ENCODE measurements at places on chromosomes 3 and 15.

DNA sequence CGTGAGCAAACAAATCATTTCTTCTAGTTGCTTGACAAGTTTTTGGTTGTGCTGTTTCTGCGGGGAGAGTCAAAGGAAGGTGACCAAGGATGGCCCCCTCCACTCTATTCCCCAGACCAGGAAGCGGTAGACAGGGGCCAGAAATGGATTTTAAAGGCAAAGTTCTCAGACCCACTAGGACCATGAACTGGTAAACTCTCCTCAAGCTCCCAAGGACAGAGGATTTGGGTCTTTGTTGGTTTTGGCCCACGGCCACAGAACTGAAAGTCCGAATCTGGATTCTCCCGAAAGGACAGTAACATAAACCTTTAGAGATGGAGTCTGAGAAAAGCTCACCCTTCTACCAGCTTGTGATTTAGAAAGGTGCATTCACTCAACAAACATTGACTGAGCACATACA is 85.9 kb upstream of the C2CD4B start:
- no peak for DNase-seq

- no peak for DNase-seq
These were observed 19.9 kb upstream of the CHST2 start for GRCh38 chr3:143099690-143100089.

DNA sequence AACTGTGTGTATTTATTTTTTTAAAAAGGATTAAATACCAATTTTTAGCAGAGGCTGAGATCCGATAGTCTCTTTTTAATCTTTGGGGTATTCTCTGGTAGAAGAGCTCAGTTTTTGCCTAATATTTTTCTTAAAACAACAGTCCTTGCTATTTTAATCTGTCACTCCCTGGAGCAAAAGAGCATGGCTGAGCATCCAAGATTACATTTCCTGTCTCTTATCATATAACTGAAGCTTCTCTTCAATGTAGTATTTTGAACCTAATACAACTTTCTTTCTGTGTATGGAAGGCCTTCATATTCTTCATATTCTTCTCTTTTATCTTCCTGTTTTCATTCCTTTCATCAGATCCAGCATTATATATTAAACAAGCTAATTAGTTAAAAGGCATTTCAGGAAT is 293.7 kb downstream of the NSUN3 start:
- DNase-seq, result no peak

DNA sequence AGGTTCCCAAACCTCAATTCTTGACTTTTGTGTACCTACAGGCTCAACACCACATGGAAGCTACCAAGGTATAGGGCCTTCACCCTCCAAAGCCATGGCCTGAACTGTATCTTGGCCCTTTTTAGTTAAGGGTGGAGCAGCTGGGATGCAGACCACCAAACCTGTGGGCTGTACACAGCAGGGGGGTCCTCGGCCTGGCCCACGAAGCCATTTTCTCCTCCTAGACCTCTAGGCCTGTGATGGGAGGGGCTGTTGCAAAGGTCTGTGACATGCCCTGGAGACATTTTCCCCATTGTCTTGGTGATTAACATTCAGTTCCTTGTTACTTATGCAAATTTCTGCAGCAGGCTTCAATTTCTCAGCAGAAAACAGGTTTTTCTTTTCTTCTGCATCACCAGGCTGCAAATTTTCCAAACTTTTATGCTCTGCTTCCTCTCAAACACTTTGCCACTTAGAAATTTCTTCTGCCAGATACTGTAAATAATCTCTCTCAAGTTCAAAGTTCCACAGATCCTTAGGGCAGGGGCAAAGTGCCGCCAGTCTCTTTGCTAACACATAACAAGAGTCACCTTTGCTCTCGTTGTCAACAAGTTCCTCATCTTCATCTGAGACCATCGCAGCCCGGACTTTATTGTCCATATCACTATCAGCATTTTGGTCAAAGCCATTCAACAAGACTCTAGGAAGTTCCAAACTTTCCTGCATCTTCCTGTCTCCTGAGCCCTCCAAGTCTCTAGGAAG is 90.9 kb upstream of the PLXND1 start:
- DNase-seq, result no peak

DNA sequence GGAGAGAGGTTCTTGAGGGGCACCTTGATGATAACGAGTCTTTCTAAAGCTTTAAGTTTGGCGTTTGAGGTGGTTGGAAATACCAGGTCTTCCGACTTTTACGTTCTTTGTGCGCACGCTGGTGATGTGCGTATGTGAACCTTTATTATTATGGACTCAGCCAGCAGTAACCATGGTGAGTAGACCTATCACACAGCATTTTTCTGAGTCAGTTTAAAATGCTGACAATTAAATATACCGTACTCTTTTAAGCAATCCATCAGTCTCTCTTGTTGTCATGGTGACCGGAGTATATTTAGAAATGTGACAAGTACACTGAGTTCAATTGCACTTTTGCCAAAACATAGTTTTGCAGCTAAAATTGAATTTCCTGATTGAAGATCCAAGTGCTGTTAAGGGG is 172.2 kb downstream of the LPP start:
- DNase-seq, result no peak

DNA sequence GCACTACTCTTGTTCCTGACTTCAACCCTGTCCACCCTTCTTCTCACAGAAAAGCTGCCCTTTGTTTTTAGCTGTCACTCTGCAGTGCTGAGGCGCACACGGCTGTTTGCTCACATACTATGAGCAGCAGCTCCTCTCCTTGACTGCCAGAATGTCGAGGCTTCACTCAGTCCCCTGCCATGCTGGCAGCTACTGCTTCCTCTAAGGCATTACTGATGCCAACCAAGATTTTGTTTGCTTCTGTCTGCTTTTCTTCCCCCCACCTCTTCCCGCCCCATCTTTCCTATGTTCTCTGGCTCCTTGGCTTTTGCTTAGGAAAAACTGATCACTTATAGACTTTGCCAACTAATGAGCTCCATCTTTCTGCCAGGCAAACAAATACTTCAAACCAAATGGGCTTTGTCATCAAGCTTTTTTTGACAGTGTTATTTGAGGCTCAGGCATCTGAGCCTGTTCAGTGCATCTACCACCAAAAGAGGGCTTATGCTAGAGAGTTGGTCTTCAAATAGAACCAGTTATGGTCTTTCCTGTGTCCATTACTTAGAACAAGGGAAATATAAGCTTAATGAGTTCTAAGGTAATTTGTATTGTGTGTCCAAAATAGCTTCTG is 81.0 kb downstream of the FBXL2 start:
- DNase-seq, result no peak

DNA sequence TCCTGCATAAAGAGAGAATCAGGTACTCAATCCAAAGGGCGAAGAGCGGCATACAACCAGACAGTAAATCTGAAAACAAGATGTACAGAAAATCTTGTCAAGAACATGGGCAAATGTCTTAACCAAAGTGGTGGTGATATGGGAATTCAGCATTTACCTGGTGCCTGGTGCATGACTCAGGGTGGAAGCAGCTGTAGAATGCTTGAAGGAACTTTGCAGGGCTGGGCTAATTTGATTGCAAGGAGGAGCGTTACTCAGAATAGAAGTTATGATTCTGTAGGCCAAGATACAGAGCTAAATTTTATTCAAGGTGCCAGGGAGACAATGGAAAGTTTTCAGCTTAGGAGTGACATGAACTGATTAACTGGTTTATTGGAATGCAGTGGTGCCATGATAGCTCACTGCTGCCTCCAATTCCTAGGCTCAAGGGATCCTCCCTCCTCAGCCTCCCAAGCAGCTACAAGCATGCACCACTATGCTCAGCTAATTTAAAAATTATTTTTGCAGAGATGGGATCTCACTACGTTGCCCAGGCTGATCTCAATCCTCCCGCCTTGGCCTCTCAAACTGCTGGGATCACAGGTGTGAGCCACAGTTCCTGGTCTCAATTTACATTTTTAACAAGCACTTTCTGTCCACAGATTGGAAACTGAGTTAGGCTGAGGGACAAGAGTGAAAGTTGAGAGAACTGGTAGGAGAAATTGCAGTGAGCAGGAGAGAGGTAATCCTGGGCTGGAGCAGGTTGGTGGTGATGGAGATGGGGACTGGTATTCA is 91.5 kb upstream of the TBC1D5 start:
- DNase-seq, result no peak

DNA sequence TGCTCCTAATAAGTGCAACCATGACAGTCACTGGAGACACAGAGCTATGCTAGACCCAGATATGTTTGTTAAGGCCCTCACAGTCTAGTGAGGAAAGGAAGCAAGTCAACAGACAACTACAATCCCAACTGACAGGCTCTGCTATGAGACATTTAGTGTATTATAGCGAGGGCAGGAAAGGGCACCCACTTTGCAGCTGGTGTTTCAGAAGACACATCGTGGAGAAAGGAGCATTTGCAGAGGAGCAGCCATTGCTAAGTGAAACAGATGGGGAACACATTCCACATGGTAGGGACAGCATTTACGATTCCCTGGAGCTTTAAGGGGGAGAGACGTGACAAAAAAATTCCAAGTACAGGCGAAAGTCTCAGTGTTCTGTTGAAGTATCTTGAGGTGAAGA is 685.6 kb downstream of the AGBL1 start:
- DNase-seq, result no peak

DNA sequence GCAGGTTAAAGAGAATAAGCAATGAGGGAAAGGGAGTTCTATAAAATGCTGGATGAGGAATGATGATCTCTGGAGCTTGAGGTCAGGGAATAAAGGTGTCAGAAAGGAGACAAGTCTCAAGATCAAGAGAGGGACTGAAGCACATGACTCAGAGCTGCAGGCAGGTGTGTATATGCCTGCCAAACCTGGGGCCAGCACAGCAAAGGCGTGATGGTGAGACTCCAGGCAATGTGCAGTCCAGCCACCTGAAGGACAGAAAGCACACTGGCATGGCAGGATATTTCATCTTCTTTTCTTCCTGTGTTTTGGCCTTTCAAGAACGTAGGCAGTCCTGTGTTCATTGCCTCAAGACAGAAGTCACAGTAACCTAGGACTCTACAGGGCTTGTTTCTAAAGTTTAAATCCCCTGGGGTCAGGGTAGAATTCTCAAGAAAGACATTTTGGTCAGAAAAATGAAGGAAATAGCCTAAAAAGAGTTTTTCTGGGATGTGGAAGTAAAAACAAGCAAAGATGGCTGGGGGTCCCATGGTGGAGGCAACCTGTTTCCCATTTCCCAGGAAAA is 55.5 kb upstream of the TOPAZ1 start:
- DNase-seq, result no peak

DNA sequence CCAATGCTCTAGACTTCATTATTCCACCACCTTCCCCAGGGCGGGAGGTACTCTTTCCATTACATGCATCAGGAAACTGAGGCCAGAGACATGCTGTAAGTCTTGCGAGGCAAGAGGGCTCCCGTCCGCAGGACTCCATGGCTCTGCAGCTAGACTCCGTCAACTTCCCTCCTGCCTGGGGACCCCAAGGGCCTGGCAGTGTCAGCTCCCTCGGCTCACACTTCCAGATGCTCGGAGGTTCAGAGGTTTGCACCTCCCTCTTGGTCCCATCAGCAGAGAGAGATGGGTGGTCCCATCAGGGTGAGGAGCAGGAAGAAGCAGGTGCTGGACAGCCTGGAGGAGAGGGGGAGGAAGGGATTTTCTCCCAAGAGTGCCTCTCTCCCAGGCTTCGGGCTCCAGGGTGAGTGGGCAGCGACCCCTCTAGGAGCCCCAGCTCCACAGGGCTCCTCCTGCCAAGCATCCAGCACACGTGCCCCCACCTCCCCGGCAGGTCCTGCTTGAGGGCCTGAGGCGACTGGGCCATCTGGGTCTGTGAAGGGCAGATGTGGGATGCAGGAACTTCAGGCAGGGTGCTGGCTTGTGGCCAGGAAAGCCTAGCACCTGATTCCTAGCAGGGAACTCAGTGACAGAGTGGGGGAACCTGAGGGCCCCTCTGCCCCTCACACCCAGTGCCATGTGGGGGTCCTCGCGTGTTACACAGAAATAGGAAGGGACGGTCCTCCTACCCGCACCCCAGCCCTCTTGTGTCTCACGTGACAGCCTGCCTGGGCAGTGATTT is 9.3 kb downstream of the PAK6 start:
- no peak for DNase-seq

DNA sequence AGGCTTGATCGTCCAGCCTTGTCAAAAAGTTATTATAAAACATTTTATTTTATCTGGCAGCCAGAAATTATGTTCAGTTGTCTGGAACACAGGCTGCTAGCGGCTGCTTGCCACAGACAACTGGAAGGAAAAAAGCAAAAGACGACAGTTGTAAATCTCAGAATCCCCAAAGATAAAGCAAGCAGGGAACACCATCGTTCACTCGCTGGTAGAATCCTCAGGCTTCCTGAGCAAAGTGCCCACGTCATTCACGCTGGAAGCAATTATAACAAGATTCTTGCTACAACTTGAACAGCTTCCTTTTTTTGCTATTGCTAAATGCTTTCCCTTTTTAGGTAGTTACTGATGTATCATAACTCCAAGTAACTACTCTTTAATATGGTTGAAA is 33.6 kb downstream of the ADAMTS17 start:
- DNase-seq, result no peak

- no peak for DNase-seq
These were observed 458.3 kb upstream of the CBLB start for GRCh38 chr3:106326941-106327695.

DNA sequence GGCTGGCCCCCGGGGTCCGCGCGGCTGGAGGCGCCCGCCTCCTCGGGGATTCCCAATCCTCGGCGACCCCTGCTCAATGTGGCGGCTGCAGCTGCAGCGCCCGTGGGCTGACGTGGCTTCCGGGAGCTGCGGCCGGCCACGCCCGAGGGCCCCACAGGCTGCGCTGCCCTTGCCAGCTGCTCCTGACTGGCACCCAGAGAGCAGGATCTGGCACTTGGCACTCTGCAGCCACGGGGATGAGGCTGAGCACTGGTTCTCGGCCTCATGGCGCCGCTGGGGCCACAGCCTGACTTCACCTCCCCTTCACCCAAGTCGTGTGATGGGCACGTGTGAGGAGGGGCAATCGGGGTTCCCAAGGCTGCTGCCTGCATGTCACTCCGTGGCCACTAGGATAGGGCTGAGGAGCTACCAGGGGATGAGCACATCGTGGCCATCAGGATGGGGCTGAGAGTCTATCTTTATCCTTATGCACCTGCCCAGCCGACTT is 267.8 kb upstream of the FRG2C start:
- DNase-seq, result no peak

DNA sequence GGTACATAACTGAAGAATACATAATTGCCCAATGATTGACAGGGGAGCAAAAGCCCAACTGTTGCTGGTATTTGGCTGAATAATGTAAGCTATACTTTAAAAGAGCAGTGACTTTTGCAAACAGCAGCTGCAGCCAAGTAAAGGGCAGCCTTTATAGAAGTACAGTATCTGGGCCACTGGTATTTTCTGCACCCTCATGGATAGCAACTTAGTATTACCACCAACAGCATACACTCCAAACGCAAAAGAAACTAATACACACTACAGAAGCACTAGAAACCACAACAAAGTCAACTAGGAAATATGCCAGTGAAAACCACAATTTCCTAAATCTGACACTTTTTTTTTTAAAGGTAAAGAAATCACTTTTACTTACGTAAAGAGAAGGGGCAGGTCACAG is 206.1 kb downstream of the TIGIT start:
- no peak for DNase-seq

GRCh38 chr15:64678126-64678819 is 97.1 kb downstream of the RBPMS2 start:
- DNase-seq, result no peak

GRCh38 chr3:1147819-1148218 is 55.0 kb downstream of the CNTN6 start:
- DNase-seq, result no peak

GRCh38 chr3:134933997-134934396 is 138.9 kb downstream of the EPHB1 start:
- DNase-seq, result no peak
